ENCODE measurements at places on chromosomes 13 and 19.

- DNase-seq = no peak
These were observed 43.9 kb upstream of the FRY start for GRCh38 chr13:31987535-31988170.

DNA sequence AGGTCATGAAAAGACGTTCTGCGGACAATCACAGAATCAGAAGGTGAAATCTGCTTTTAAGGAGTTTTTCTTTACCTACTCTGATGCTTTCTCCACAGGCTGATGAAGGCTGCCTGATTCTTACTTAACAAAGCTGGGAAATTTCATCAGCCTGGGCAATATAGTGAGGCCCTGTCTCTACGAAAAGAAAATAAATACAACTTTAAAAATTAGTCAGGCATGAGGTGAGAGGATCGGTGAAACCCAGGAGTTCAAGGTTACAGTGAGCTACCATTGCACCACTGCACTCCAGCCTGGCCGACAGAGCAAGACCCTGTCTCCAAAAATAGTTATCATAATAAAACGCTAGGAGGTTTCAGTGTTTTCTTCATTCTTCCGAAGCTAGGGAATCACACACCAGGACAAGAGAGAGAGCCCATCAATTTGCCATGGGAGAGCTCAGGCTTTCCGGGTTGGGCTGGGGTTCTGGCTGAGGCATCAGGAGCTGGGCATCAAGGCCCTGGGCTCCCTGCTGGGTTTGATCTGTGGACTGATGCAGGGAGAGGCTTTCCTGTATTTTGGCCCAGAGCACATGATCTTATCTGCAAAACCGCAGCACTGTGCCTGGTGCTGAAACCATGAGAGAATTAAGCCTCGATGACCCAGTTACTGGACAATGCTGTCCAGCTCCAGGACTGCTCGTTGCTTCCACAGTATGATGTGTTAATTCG lies 25.1 kb upstream of the CEBPG start:
- no peak for DNase-seq

GRCh38 chr19:15368798-15369593 lies 10.6 kb downstream of the AKAP8 start:
- DNase-seq = no peak

- DNase-seq = no peak
These were observed 257.8 kb downstream of the TBC1D4 start for GRCh38 chr13:75224053-75224742.

DNA sequence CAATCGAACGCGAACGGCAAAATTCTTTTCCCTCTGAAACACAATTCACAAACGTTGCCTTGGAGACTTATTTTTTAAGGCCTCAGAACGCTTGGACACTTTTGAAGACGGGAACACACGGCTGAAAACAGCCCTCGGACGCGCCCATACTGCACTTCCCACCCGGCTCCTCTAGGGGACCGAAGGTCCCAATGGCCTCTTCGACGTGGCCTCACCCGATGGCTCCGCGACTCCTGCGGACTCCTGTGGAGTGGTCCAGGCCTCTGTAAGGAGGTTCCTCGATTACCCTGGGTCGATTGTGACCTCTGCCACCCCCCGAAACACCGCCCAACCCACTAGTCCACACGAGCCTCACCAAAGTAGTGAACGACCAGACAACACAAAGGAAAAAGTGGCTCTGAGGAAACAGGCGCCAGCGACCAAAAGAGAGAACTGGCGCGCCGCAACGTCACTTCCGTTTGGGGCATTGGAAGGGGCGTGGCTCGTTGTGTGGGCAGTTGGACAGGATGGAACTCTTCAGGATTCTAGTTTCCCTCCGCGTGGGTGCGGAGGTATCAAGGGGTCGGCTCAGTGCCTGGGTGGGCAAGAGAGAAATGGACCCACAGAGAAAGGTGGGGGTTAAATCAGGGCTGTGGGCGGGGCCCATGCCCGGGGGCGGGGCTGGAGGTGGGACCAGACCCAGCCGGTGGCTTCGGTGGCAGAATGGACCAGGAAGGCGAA lies at the start of gene ZNF560:
TSS of gene ZNF560 (minus strand) at position 434 of the 720 bp plus-strand sequence. CDS start 23,303 bp downstream, outside the sequence.
- DNase-seq = no peak

GRCh38 chr19:1236576-1236975 lies 1.2 kb downstream of the CBARP start:
- no peak for DNase-seq

DNA sequence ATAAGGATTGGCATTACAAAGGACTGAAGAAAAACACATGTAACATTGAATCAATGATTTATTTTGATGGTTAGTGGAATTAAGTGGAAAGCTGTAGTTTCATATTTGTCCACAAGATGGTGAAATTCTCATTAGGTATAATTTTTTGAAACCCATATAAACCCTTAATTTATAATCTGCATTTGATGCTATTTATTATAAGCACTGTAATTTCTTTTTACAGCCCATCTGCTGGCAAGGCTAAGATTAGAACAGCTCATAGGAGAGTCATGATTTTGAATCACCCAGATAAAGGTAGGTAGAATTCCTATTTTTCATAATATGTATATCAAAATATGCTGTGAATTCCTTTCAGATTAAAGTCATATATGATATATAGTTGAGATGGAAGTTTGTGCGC lies 62.2 kb downstream of the DNAJC15 start:
- no peak for DNase-seq

DNA sequence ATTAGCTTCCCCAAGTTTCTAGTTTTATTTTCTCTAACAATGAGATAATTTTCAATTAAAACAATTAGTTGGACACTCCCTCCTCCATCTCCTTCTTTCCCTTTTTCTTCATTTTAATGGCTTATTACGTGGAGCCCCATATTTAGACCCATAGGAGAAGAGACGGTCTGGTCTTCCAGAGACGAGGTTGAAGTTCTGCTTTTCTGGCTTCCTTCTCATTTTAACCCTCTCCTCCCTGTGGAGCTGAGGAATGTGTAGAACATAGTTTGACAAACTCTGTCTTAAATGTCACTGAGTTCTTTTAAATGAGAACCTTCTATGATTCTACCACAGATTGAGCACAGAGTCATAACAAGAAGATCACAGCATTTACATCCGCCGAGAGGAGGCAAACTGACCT lies 86.8 kb downstream of the EDNRB start:
- DNase-seq = no peak

Data from NCI-H510A treated with DMSO at 0.1 percent for 48 hours (cell line).